Small intestine (tissue), 16 donors: ENCODE measurements at places on chromosomes 1 and 21.

- DNase-seq = no peak
These were observed 12.3 kb downstream of the PHLDA3 start for GRCh38 chr1:201456499-201457309.

GRCh38 chr1:231684356-231685244, 58.0 kb downstream of the DISC1 start:
- no peak for DNase-seq

GRCh38 chr1:192810253-192810880, 1.5 kb downstream of the RGS2 start:
- DNase-seq = peak; percentile 58

DNA sequence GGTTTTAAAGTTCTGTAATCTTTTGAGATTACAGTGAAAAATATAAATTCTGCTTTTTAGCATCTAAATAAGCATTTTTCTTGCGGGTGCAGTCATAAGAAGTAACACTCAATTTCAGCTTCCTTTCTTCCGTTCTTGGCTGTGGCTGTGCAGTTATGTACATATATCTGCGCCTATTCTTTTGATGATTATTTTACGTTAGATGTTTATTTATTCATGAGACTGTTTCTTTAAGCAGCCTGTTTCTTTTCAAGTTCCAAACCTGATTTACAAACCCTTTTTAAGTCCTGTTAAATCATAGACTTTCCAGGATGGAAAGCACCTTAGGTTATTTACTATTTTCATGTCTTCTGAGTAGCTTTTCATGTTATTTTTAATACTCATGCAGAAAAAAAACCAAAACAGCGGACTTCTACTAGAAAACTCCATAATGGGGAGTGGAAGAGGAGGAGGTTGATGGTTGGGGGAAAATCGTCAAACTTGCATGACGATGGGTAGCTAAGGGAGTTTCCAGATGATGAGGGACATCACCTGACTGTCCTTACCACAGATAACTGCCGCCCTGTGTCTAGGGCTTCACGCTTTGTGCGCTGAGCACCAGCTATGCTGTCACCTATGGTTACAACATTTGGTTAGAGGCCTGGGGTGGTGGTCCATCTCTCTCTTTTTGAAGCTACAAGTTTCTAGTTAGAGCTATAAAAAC, 2.6 kb downstream of the PRDM2 start:
- no peak for DNase-seq

- DNase-seq = no peak
These were observed 6.5 kb downstream of the RPS6KA1 start for GRCh38 chr1:26536081-26536480.

DNA sequence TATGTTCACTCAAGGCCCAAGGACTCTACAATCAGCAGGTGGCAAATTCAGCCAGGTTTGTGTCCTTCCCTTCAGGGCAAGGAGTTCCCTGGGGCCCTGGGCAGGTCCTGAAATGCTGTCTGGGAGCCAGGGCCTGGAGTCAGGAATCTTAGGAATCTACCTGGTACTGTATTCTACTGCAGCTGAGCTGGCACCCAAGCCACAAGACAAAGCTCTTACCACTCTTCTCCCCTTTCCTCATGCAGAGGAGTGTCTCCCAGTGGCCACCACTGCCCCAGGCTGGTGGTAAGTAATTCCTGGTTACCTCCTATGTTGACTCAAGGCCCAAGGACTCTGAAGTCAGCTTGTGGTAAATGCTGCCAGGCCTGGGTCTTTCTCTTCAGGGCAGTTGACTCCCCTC, 153.4 kb downstream of the NRIP1 start:
- no peak for DNase-seq

- DNase-seq = no peak
These were observed 5.1 kb upstream of the HP1BP3 start for GRCh38 chr1:20792196-20792595.

- DNase-seq = no peak
These were observed 562.6 kb downstream of the PTPRU start for GRCh38 chr1:29798699-29799566.

- DNase-seq = no peak
These were observed 154.6 kb downstream of the ROR1 start for GRCh38 chr1:63928186-63929105.

GRCh38 chr1:119783354-119784185, 14.9 kb upstream of the HMGCS2 start:
- DNase-seq = peak; percentile 51

DNA sequence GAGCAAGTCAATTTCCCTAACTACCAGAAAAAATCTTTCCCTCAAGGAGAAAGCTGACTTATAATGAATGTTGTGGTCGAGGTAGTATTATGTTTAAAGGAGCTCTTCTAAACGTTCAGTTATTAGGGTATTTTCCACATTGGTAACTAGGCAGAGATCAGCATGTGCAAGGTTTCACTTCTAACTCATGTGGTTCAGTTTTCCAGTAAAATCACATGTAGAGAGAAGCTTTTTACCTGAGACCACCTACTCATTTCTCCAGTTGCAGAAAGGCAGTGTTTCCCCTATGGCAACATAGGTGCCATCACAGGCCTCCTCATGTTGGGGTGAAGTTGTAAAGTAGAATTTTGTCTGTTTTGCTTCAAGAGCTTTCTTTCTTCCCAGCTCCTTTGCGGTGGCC, 23.7 kb downstream of the IL23R start:
- no peak for DNase-seq

DNA sequence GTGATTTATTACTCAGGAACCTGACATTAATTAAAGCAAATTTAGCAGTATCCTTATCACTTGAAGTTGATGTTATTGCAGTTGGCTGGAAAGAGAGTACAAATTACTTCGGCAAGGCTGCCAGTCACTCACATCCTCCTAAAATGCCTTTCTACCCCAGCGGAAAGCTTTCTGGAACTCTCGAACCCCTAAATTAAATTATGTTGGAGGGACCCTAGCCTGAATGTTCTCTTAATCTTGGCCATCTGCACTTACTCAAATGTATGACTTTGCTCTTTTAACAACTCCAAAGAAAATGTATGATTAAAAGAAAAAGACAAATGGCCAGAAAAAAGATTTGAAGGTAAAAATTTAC, 242.6 kb upstream of the USP25 start:
- no peak for DNase-seq

DNA sequence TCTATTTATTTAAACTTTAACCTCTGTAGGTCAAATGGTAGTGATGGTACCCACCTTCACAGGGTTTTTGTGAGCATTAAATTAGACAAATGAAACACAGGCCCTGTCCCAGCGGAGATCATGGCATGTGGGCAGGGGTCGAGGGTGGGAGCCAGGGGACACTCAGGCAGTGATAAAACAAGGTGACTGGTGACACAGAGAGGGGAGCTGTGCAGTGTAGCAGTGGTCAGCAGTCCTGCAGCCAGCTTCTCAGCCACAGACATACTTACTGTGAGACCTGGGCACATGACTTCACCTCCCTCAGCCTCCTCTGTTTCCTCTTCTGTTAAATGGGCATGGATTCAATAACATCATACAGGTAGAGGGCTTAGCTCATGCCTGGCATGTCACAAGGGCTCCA, 44.9 kb downstream of the SRRM1 start:
- no peak for DNase-seq

GRCh38 chr1:170765279-170765678, 101.3 kb downstream of the PRRX1 start:
- no peak for DNase-seq

DNA sequence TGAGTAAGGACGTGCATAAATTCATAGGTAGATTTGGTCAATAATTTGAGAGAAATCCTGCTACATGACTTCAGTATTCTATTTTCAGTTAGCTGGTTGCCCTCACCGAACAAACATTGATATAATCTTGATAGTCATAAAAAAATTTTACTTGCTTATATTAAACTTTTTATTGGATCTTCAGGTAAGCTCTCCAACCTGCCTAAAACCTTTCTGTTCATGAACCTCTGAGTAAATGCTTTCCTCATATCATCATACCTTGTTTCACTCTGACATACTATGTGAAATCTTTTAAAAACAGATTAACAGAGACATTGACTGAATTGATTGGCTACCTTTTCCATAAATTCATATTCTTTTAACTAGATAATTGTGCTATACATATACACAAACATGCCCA, 299.0 kb downstream of the NCAM2 start:
- no peak for DNase-seq

DNA sequence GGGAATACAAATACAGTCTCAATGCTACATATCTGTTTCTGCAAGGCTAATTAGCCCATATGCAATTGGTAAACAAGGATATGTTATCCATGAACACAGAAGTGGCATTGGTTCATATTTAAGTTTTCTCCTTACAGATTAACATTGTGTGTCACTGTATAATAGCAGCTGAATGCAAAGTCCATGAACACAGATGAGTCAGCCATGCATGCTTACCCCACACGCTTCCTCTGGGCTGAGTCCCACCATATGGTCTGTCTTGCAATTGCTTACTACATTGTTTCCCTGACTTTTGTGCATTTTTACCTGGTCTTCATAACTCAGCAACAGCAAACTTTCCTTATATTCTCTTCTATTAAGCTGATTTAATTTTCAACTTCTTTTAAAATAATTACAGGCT, 41.5 kb upstream of the TSNAX start:
- peak; percentile 70 for DNase-seq

DNA sequence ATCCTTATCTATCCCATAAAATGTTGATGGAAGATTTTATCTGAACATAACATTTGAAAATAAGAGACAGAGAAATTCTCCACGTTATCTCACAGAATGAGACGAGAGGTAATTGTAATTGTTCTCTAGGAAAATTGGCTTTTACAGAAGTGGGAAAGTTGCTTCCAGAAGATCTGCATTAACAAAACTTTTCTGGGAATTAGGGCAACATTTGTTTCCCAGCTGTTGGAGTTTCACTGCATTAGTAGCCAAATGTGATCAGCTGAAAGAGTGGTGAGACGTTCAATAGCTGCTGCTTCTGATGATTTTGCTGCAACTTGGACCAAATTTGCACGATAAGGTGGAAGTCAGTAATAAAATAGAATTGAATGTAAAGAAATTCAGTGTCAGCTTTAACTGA, 7.6 kb downstream of the CHODL start:
- DNase-seq = no peak

DNA sequence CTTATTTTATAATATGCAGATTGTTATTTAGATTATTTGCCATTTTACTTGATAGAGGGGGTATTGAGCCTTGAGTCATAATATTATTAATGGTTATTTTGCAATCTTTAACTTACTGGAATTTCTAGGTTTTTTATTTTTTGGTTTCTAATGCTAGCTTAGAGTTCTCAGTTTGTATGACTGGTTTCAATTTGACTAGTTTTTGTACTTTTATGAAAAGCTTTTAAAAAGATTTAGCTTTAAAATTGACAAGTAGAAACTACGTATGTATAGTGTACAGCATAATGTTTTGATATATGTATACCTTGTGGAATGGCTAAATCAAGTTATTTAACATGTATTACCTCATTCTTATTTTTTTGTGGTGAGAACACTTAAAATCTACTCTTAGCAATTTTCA, 41.5 kb downstream of the CEP350 start:
- no peak for DNase-seq

- no peak for DNase-seq
These were observed 438.9 kb downstream of the CAMTA1 start for GRCh38 chr1:7224081-7224534.

DNA sequence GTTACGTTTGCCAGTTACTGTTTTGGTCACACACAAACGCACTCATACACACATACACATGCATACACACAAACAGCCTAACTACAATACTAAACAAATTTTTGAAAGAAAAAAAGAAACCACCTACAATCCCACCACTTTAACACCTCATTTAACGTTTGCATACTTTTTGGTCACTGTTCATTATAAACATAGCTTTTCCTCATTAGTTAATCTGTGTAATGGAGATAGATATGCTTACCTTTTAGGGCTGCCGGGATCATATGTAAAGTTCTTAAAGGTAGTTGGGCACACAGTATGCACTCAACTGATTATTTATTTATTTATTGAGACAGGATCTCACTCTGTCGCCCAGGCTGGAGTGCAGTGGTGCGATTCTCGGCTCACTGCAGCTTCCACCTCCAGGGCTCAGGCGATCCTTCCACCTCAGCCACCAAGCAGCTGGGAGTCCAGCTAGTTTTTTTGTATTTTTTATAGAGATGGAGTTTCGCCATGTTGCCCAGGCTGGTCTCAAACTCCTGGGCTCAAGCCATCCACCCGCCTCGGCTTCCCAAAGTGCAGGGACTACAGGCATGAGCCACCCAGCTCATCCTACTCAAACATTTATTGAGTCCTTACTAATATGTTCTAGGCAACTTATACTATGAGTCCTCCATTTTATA, 677 bp upstream of the BCL10 start:
- DNase-seq = no peak

DNA sequence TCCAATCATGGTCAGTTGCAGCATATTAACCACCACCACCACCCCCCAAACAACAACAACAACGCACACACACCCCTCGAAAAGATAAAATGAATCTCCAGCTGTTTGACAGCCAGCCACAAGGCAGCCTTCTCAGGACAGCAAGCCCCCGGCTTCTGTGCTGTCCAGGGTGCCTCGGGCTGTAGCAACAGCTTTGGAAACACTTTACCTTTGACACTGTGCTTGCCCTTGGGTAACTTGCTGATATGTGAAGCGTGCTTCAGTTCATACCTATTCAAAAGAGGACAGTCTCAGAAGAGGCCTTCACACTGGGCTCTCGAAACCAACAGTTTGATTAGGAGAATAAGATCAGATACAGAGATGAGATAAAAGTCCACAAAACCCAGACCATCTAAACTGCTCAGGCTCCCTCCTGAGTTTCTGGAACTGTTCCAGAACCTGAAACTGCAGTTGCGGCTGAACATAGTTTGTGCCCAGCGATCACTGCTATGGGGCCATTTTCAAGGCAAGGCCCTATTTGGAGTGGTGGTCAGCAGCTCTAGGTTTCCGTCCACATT, 44.9 kb downstream of the PARP1 start:
- no peak for DNase-seq

GRCh38 chr1:53561503-53562105, 102.4 kb downstream of the DMRTB1 start:
- no peak for DNase-seq

- no peak for DNase-seq
These were observed 1.8 kb downstream of the CDCP2 start for GRCh38 chr1:54151013-54151412.

DNA sequence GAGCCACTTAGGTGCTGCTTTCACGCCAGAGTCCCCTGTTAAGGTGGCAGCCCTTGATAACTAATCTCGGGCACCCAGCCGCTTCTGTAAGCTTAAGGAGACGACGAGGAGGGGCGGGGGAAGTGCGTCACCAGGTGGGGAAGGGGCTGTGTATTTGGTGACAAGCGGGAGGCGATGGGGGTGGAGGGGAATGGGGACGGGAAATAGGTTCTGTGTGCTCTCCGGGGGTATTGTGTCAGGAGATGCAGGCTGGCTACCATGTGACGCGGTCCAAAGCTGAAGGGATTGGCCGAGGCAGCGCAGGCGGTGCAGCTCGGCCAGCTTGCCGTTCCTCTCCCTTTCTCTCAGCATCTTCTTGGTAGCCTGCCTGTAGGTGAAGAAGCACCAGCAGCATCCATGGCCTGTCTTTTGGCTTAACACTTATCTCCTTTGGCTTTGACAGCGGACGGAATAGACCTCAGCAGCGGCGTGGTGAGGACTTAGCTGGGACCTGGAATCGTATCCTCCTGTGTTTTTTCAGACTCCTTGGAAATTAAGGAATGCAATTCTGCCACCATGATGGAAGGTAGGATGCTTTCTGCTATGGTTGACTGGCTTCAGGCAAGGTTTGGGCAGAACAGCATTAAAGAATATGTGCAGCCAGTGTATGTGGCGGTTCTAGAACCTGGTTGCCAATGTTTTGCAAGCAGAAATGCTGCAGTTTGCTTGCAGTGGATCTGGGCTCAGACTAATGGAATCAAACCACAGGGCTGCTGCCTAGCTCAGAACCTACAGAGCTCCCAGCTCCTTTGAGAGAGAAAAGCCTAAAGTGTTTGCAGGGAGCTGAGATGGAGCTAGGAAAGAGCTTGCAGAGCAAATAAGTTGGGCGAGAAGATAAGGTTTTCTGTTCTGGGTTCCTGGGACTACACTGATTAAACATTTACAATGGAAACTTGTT, at the start of gene SGIP1:
Gene SGIP1 (plus strand): TSS at position 350 of the 937 bp plus-strand sequence. CDS start 206 bp downstream, at position 556.
- DNase-seq = peak; percentile 11
